Foreskin melanocyte (primary cell): ENCODE measurements at places on chromosomes 7 and 10.
A peak's percentile ranks its signal among the peaks of the same experiment; 100 is the strongest.

GRCh38 chr10:101006593-101007098, 7.0 kb downstream of the LZTS2 start:
- no peak for DNase-seq

DNA sequence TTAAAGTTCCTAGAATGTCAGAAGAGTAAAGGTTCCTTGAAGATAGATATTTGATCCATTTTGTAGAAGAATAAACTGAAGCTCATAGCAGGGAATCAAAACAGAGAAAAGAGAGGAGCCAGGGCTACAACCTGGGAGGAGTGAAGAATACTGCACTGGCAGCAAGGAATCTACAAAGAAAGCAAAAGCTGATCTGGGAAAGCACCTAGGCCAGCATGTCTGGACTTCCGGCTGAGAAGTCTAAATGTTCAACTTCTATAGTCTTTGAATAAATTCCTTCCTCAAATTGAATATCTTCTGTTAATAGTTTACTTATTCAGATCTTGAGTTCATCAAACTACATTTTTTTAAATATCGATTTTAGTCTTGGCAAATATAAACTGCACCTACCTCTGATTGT, 78.2 kb downstream of the VPS41 start:
- no peak for DNase-seq

DNA sequence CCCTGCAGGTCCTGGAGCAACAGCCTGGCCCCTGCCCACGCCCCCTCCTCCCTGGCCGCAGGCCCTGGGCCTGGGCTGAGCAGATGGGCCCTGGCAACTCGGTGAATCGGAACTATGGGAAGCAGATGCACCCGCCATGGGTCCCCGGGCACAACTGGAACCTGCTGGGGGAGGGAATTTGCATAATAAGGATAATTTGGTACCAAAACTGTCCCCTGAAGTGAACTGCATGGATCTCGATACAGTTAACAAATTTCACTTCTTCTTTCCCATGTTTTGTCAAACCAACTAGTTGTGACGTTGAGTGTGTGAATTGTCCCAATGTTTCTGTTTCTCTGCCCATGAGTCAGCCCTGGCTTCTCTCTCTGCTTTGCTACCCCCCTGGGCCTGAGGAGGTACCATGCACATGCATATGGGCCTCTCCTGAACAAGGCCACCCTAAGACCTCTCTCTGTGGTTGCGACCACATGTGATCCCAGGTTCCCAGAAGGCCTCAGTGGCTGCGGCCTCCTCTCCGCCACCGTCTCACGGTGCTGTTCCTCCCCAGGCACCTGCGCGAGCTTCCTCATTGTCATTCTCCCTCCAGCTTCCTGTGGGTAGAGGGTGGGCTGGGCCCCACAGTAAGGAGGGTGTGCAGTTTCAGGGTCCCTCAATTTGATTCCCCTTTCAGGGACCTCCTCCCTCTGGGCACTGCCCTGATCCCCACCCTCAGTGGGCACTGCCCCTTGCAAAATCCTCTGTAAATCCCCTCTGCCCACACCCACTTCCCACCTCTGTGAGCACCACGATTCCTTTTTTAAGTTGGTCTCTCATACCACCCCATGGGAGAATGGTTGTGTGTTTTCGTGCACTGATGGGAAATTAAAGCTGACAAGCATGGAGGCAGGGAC, 40.0 kb downstream of the FIGNL1 start:
- DNase-seq: no peak

DNA sequence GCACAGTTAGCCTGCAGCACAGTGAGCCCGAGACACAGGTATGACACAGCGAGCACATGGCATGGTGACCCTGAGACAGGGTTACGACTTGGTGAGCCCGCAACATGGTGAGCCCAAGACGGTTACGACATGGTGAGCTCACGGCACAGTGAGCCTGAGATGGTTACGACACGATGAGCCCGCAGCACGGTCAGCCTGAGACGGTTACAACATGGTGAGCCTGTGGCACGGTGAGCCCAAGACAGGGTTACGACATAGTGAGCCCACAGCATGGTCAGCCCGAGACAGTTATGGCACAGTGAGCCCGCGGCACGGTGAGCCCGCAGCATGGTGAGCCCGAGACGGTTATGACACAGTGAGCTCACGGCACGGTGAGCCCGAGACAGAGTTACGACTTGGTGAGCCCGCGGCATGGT, 156.1 kb downstream of the MAD1L1 start:
- DNase-seq: no peak

GRCh38 chr7:17849504-17849903, 90.8 kb downstream of the SNX13 start:
- peak; percentile 57 for DNase-seq

DNA sequence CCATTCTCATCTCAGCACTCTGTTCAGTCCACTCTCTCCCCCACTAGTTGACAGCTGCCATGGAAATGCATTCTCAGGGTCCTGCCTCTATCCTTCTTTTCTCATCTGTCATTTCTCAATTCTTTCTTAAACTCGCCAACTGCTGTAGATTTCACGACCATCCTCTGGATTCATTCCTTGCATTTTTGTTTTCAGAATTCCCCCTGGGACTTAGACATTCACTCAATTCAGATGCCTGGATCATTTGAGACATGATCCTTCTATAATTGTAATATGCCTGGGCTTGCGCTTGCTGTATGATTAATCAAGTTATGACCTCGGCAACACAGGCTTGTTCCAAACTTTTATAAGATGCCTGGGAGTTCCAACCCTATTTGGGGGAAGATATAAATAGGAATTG, 104.5 kb downstream of the RAB11FIP2 start:
- no peak for DNase-seq

GRCh38 chr10:114340816-114341215, 63.5 kb downstream of the AFAP1L2 start:
- no peak for DNase-seq

- no peak for DNase-seq
These were observed 111.3 kb downstream of the SLIT1 start for GRCh38 chr10:97074256-97075145.

- DNase-seq: no peak
These were observed 150.3 kb downstream of the AUTS2 start for GRCh38 chr7:69748530-69748929.

- DNase-seq: no peak
These were observed 4.5 kb downstream of the VSTM4 start for GRCh38 chr10:49110684-49111319.

DNA sequence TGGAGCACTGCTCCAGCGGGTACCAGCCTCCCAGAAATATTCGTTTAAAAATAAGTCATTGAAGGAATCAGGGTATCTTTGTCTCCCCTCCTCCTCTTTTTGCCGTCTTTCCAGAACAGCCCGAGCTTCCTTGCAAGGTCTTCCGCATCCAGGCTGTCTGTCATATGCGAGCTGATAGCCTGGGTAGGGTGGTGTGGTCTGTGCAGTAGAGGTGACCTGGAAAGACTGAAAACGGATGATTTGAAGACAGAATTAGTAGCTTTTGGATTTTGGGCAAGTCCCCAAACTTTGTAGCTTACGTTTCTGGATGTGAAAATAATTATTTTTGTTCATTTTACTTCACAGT, 480 bp downstream of the VPS50 start:
- no peak for DNase-seq

GRCh38 chr10:118504467-118505205, 90.8 kb downstream of the PRLHR start:
- DNase-seq: peak; percentile 26

GRCh38 chr7:3634396-3634795, 333.3 kb downstream of the SDK1 start:
- no peak for DNase-seq

GRCh38 chr10:4127518-4128315, 342.7 kb upstream of the KLF6 start:
- peak; percentile 11 for DNase-seq

GRCh38 chr10:11489591-11489990, 121.9 kb downstream of the USP6NL start:
- no peak for DNase-seq

- DNase-seq: peak; percentile 27
These were observed 25.5 kb downstream of the HELLS start for GRCh38 chr10:94571081-94571480.

DNA sequence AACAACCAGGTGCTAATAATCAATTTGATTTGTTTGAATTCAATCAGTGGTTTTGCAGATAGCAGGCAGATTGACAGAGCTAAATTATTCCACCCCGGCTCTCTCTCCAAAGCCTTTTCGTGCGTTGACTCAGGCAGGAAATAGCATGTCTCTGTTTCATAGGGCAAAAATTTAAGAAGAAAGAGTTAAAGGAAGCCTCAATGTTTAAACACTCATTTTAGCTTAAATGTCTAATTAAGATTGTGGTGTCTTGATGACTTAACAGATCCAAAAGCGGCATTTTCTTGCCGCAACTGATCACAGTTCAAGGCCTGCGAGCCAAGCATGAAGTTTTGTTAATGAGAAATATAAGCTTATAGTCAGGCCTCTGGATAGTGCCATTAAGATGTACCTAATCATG, 1051.1 kb upstream of the AUTS2 start:
- DNase-seq: no peak

- DNase-seq: no peak
These were observed 36.6 kb upstream of the PALS2 start for GRCh38 chr7:24536682-24537081.

GRCh38 chr10:126455036-126455765, 66.9 kb upstream of the ADAM12 start:
- DNase-seq: no peak
